Effector memory CD4-positive, alpha-beta T cell (primary cell): ENCODE measurements at places on chromosomes 16 and 17.

DNA sequence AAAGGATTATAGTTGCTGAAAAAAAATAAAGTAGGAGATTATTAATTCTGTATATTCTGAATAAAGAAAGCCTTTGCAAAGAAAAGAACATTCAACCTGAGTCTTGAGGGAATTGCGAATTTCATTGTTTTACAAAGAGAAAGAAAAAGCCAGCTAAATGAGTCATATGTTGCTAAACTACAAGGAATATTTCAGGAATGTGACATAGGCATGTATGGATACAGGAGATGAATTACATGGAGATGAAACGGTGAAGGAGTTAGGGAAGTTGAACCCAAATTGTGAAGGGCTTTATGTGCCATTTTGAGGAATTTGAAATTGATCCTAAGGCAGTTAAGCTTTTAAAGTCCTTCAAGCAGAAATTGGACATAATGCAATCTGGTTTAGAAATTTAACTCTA, 177.3 kb upstream of the RBL2 start:
- H3K36me3 ChIP-seq = peaks cover 12% of the 10 kb centered on the region
- H3K27me3 ChIP-seq = no peaks in the 10 kb centered on the region
- no peak for DNase-seq
- H3K27ac ChIP-seq = no peak overlapping the region
- H3K4me3 ChIP-seq = no peak overlapping the region
- no peaks in the 10 kb centered on the region for H3K4me1 ChIP-seq

DNA sequence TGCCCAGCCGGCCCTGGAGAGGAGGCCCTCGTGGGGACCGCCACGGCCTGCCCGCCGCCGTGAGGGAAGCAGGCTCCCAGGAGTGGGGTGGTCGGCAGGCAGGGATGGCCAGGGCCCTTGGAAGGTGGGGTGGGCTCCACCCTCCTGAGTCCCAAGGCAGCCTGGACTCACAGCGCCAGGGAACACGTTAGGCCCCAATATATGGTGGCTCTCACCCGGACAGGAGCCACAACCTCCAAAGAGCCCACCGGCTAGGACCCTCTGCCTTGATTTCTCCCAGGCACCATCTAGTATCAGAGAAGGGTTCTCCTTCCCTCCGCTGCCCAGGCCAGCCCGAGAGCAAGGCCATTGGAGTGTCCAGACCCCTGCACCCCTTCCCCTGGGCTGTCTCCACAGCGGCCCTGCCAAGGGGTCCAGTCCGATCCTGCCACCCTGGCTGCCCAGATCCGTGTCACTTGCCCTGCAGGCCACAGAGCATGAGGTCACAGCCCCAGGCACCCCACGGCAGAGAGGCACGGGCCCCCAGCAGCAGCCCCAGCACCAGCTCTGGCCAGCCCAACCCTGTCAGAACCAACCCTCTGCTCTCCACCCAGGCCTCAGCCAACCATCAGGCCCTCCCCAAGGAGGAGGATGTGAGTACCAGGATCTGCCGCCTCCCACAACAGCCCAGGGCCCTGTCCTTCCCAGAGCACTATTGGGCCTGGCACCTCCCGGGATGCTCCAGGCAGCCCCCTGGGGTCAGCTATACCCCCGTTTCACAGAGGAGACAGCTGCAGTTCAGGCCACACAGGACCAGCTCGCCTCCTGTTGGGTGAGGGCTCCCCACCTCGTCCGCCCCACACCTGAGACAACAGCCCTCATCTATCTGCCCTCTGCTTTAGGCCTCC, 1.1 kb upstream of the AXIN1 start:
- H3K27me3 ChIP-seq = no peaks in the 10 kb centered on the region
- peak overlapping the region; percentile 33 for H3K4me3 ChIP-seq
- H3K4me1 ChIP-seq = peaks cover 49% of the 10 kb centered on the region
- DNase-seq = no peak
- peak overlapping the region; percentile 46 for H3K27ac ChIP-seq

DNA sequence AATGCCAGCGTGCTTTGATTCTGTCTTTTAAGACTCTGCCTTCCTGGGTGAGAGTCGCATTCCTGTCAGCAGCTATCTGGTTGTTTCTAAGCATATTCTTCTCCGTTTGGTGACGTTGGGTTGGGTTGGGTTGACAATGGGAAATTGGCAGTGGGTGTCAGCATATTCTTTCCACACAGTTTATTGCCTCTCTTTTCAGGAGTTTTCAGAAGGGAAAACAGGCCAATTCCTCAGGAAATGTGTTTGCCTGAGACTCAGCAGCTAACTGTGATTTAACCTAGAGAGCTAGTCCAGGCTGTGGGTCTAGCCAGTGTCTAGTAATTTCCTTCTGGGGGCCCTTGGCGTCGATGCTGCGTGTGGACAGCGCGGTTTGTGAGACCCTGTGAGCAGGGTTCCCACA, 21.2 kb downstream of the EPN2 start:
- no peaks in the 10 kb centered on the region for H3K27me3 ChIP-seq
- no peaks in the 10 kb centered on the region for H3K36me3 ChIP-seq
- no peak for DNase-seq
- H3K4me1 ChIP-seq = no peaks in the 10 kb centered on the region

DNA sequence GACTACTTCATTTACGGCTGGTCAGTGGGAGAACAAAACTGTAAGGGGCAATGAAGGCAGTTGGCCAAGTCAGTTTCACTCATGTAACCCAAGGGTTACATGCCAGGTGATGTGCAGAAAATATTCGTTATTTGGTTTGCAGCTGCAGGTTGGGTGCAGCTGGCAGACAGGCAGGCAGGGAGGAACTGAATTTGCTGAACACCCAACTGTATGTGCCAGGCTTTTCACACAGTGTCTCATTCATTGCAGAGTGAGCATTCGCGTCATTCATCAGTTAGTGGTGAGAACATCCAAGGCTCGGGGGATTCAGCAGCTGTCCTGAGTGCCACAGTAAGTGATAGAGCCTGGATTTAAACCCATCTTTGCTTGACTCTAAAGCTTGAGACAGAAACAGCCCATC, 59.7 kb downstream of the ABCC6 start:
- no peak overlapping the region for H3K4me3 ChIP-seq
- no peaks in the 10 kb centered on the region for H3K36me3 ChIP-seq
- no peak overlapping the region for H3K27ac ChIP-seq
- DNase-seq = no peak
- H3K4me1 ChIP-seq = no peaks in the 10 kb centered on the region

DNA sequence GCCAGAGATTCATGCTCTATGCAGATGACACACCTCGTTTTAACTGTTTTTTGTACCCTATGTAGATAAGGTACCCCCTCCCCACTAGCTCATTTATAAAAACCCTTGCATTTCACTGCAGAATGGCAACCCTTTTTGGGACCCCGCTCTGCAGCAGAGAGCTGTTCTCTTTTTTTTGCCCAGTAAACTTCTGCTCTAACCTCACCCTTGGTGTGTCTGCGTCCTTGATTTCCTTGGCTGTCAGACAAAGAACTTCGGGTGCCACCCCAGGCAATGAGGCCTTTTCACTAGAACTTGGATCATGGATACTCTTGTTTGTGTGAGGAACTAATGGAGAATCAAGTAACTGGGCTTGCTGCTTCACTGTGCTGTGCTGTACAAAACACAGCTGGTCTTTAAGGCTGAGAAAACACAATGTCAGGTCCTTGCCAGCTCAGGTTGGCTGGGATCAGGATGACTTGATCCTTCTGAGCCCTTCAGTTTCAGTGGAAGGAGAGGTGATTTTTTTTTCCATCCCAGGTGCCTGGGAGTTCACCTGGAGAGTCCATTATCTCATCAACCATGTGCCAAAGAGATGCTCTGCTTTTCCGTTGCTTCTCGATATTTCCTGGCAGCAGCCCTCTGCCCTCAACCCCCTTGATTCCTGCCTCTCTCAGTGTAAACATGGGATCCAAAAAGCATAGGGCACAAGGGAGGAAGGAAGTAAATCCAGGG, 133.2 kb upstream of the FAM20A start:
- no peak for DNase-seq
- no peak overlapping the region for H3K4me3 ChIP-seq
- H3K4me1 ChIP-seq = no peaks in the 10 kb centered on the region

GRCh38 chr16:84585886-84586285, 32.0 kb downstream of the COTL1 start:
- no peaks in the 10 kb centered on the region for H3K27me3 ChIP-seq
- no peaks in the 10 kb centered on the region for H3K4me1 ChIP-seq
- no peak overlapping the region for H3K4me3 ChIP-seq
- H3K36me3 ChIP-seq = peaks cover 33% of the 10 kb centered on the region

- H3K27ac ChIP-seq = no peak overlapping the region
- peak; percentile 69 for DNase-seq
- no peaks in the 10 kb centered on the region for H3K27me3 ChIP-seq
- H3K36me3 ChIP-seq = no peaks in the 10 kb centered on the region
Measured at GRCh38 chr16:66977341-66978113, 10.9 kb upstream of the CES4A start.

- H3K27ac ChIP-seq = no peak overlapping the region
- H3K36me3 ChIP-seq = no peaks in the 10 kb centered on the region
- peaks cover 30% of the 10 kb centered on the region for H3K4me1 ChIP-seq
- H3K4me3 ChIP-seq = no peak overlapping the region
- no peaks in the 10 kb centered on the region for H3K27me3 ChIP-seq
Measured at GRCh38 chr17:7027335-7027734, 4.5 kb downstream of the BCL6B start.

- H3K4me3 ChIP-seq = peak within 1 kb of the TSS; percentile 86
- H3K27me3 ChIP-seq = no peaks in the 10 kb centered on the region
- peaks cover 37% of the 10 kb centered on the region for H3K36me3 ChIP-seq
- DNase-seq = peak; percentile 96
- H3K4me1 ChIP-seq = peaks cover 65% of the 10 kb centered on the region
- peak within 1 kb of the TSS; percentile 99 for H3K27ac ChIP-seq
Measured at GRCh38 chr16:29745853-29746345, at the start of gene C16orf54. C16orf54 (minus strand) TSS chr16:29745990; CDS start chr16:29744951, 1,039 bp downstream.

DNA sequence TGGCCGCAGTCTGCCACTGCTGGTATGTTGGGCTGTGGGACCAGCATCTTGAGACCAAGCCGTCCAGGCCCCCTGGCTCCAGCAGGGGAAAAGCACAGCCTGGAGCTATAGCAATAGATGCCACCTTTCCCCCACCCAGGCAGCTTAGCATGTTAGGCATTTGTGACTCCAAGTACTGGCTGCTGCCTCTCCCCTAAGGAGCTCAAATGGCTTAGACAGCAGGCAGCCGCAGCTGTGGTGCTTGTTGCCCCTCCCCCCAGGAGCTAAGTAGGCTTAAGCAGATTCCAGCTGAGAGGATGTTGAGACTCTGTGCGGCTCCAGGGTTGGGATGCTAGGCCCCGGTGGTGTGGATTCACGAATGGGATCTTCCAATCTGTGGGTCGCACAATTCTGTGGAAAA, 88.8 kb upstream of the ANKFN1 start:
- no peak for DNase-seq
- H3K27me3 ChIP-seq = no peaks in the 10 kb centered on the region
- H3K4me1 ChIP-seq = no peaks in the 10 kb centered on the region
- H3K27ac ChIP-seq = no peak overlapping the region
- H3K4me3 ChIP-seq = no peak overlapping the region

DNA sequence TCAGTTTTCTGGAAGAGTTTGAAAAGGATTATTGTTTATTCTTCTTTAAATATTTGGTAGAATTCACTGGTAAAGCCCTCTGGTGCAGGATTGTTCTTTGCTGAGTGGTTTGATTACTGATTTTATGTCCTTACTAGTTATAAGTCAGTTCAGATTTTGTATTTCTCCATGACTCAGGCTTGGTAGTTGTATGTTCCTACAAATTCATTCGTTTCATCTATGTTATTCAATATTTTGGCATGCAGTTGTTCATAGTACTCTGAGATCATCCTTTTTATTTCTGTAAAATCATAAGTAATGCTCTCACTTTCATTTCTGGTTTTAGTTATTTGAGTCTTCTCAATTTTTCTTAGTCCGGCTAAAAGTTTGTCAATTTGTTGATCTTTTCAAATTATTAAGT, 58.1 kb upstream of the CRYM start:
- H3K4me1 ChIP-seq = no peaks in the 10 kb centered on the region
- no peak overlapping the region for H3K27ac ChIP-seq
- H3K27me3 ChIP-seq = no peaks in the 10 kb centered on the region
- DNase-seq = no peak
- no peak overlapping the region for H3K4me3 ChIP-seq

GRCh38 chr16:69555437-69555836, 10.3 kb upstream of the NFAT5 start:
- no peak overlapping the region for H3K4me3 ChIP-seq
- no peaks in the 10 kb centered on the region for H3K4me1 ChIP-seq
- DNase-seq = no peak
- H3K36me3 ChIP-seq = no peaks in the 10 kb centered on the region
- H3K27me3 ChIP-seq = no peaks in the 10 kb centered on the region

GRCh38 chr17:34437188-34437587, 74.2 kb upstream of the CCL1 start:
- no peak overlapping the region for H3K4me3 ChIP-seq
- H3K36me3 ChIP-seq = no peaks in the 10 kb centered on the region
- peaks cover 4% of the 10 kb centered on the region for H3K27me3 ChIP-seq
- no peak for DNase-seq
- no peaks in the 10 kb centered on the region for H3K4me1 ChIP-seq
- no peak overlapping the region for H3K27ac ChIP-seq

DNA sequence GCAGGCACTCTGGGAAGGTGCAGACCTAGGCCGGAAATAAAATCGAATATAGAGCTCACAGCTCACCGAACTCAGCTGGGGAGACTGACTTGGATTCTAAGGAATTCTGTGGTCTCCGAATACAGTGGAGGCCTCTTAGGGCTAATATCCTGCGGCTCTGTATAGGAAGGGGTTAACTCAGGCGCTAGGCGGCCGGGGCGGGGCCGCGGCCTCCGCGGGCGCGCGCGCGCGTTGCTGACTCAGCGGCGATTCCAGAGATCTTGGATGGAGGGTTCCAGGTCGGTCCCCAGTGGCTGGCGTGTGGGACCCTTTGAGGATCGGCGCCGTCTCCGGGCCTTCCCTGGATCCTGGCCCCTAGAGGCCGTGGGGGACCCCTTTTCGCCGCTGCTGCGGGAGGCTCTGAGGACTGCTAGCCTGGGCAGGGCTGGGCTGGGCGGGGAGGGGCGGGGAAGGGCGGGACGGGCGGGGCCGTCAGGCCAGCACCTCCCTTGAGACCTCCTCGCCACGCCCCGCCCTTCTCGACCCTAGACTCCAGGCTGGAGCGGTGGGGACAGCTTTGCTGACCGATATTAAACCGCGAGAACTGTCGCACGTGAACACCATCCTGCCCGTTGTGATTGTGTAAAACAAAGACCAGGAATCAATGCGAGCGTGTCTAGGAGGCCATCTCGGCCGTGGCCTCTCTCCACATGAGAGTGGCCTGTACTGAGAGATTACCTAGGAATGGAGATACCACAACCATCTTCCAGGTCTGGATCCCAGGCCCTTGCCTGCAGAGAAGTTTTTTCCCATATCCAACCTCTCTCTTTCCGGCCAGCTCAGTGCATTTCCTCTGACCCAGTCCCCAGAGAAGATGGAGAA, 1.4 kb upstream of the PLEKHH3 start:
- peaks cover 49% of the 10 kb centered on the region for H3K27me3 ChIP-seq
- H3K36me3 ChIP-seq = no peaks in the 10 kb centered on the region
- DNase-seq = peak; percentile 44
- H3K27ac ChIP-seq = peak overlapping the region; percentile 63

- no peaks in the 10 kb centered on the region for H3K36me3 ChIP-seq
- DNase-seq = no peak
- no peaks in the 10 kb centered on the region for H3K27me3 ChIP-seq
- H3K4me3 ChIP-seq = no peak overlapping the region
- no peak overlapping the region for H3K27ac ChIP-seq
- no peaks in the 10 kb centered on the region for H3K4me1 ChIP-seq
Measured at GRCh38 chr17:21679256-21680146, 12.8 kb upstream of the KCNJ18 start.
